Myocyte (in vitro differentiated cells): ENCODE measurements at places on chromosomes 5 and 9. TPM values are rescaled to one million over a fixed set of nuclear protein-coding genes. Genes with fewer than 3 reads are reported as not detected.

DNA sequence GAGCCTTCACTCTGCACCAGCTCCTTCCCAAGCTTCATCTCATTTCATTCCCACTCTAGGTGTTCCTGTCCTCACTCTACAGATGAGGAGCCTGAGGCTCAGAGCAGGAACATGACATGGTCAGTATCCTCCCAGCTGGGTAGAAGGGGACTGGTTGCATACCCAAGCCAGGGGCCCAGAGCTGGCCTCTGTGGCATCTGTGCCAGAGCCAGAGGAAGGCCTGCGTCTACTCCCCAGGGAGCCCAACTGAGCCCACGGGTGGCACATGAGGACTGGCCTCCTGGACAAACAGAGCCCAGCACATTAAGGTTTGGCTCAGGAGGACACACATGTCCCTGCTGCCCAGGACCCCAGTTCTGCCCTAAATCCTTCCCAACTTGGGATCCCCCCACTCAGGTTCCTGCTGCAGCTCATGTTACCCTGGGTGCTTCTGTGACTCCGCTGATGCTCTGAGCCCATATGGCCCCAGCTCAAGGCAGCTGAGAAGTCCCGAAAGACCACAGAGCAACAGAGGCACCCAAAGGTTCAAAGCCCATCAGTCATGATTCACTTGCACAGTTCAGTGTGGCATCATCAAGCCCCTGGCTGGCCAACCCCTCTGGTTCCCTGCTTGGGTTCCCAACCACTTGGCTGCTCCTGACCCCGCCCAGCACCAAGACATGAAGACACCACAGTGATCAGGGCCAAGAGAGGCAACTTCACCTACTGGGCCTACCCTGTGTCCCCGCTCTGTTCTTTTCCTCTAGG lies 8.5 kb upstream of the NEURL1B start:
- no peak for DNase-seq

GRCh38 chr9:78399153-78399552 lies 102.2 kb downstream of the PSAT1 start:
- DNase-seq = no peak

GRCh38 chr5:97624886-97625285 lies 441.8 kb upstream of the RIOK2 start:
- no peak for DNase-seq

- no peak for DNase-seq
Measured at GRCh38 chr5:74257060-74257527, 383.4 kb downstream of the ENC1 start.

DNA sequence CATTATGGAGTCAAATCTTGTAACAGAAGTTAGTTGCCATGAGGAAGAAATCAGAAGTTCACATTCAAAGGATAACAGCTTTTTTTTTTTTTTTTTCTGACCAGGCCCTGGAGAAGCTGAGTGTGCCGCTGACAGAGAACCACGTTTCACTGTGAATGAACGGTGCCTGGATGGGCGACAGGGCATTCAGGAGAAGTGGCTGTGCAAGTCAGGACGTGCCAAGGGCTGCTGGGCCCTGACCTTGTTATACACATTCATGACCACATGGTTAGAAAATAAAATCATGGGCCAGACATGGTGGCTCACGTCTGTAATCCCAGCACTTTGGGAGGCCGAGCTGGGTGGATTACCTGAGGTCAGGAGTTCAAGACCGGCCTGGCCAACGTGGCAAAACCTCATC lies 91.6 kb downstream of the ANKH start:
- no peak for DNase-seq

DNA sequence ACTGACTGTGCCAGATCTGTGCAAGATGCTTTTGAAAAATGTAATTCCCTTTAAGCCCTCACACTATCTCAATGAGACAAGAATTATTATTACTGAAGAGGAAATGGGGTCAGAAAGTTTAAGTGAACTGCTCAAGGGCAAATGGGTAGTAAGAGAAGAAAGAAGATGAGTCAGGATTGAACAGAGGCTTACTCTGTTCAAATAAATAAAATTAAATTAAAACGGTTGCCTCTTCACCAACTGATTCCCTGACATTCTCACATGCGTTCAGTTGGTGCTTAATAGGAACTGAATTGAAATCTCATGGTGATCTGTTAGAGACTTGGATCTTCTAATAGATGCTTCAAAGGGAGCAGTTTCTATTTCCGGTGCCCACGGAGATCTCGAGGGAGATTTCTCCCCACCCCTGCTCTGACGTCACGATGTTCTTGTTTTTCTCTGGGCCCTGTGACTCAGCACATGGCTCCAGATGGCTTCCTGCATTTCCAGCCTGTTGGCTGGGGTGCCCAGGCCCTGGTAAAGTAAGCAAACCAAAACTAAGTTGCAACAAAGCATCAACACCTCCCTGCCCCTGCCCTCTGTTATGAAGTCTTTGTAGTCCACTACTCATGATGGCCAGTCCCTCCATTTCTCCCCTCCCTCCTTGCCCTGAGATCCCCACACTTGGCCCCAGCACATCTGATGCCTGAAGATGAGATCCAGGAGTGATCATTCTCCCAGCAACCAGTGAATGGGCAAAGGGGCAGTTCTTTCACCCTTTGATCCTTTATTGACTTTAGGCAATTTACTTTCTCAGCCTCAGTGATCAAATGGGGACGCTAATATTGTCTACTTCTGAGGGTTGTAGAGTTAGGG lies 106.1 kb upstream of the CPEB4 start:
- peak; percentile 92 for DNase-seq

- no peak for DNase-seq
Measured at GRCh38 chr5:159230657-159231056, 21.3 kb upstream of the RNF145 start.

DNA sequence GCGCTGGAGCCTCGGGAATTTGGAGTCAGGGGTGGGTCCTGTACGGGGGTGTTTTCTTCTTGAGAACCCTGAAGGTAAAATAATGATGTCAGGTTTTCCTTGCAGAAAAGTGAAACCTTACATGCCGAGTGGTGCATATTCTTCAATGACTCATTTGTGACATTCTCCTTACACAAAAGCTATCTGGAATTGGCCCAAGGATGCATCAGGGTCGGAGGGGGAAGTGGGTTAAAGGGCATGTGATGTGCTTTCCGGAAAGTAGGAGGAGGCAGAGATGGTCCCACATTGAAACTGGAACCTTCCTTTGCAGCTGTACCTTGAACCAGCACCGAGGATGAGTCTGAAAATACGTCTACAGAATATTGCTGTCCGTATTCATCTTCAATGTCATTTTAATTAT lies 411.2 kb upstream of the IRX4 start:
- no peak for DNase-seq

DNA sequence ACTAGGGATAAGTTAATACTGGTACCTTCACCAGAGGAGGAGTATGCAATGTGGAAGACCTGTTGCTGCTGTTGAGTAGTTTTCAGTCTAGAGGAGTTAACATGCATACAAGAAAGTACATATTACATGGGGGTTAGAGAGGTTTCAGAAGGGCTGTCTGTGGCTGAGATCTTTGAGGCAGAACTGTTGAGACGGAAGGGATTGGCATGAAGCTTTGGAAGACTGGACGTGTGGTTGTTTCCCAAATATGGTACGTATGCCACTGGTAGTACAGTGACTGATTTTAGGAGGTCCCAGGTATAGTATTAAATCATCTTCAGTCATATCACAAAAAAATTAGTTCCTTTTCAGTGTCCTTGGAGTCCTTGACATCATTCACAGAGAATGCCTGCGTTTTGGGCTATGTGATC lies 17.6 kb downstream of the TNFAIP8 start:
- no peak for DNase-seq

- DNase-seq = no peak
Measured at GRCh38 chr5:72991394-72991793, 35.6 kb downstream of the FCHO2 start.

DNA sequence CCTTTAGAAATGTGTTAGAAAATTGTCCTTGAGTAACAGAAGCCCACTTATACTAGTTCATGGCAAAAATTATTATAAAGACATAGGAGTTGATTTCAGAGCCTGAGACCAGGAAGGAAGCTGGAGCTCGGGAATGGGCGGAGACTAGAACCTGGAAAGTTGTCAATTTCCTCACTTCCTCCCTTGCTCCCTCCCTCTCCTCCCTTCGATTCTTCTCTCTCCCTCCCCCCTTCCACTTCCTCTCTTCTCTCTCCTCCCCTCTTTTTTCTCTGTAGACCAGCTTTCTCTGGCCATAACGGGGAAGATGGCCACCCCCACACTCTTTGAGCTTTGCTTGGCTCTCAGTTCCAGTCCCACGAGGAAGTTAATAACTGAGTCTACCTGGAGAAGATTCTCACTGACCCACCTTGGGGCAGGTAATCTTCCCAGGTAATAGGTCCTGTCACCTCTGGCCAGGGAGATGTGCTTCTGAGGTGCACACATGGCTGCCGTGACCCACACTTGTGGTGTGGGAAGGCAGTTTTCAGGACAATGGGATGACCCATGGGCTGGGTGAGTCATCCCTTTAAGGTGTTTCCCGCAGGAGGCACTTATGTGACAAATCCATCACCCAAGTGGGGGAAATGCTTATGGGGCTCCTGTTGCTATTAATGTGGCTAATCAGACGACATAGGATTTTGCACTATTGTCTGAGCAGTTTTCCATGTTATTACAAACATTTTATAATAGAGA lies 78.7 kb downstream of the HSPA4 start:
- DNase-seq = no peak

DNA sequence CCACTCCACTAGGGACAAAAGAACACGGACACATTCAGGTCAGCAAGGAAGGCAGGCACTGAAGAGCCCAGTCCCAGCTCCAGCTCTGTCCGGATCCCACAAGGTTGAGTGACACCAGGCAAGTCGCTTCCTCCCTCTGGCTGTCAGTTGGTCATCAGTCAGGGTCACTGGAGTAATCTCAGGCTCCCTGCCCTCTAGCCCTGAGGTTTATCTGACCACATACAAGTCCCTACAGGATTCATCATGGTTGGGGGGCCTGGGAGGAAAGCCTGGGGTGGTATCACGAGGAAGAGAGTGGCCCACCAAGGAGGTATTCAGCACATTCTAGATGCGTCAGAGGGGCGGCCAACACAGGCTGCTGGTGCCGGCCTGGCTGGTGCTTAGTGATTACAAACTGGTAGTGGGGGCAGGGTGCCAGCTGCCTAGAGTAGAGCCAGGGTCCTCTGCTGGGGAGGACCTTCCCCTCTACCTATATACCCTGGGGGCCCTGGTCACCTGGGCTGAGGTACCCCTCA lies 81.5 kb downstream of the SHB start:
- no peak for DNase-seq

DNA sequence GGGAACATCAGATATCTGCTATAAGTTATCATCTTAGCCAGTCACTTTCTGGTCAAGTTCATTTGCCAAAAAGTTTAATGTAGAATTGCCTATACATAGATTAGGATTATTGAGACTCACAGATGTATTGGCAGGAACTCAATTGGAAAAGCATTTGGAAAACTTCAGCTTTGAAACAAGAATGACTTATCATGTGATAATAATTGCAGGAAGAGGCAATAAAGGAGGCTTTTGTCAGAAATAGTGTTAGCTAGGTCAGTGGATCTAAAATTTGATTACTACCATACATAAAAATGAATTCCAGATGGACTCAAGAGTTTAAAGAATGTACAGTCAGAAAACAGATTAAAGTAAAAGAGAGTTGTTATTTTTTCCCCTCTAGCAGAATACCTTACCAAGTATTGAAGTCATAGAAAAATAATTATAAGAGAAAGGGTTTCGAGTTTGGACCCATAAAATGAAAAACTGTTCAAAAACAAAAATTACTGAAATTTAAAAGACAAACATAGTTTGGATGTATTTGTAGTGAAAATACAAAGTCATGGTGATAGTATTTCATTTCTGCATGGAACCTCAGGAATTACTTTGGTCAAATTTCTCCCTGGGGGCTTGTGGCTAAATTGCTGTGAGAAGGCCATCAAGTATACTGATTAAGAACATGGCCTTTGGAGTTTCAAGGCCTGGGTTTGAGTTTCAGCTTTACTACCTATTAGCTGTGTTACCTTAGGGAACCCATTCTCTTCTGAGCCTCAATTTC lies 159.9 kb downstream of the TMEM38B start:
- DNase-seq = no peak

- DNase-seq = no peak
Measured at GRCh38 chr9:105757496-105758251, 63.3 kb downstream of the TMEM38B start.

- no peak for DNase-seq
Measured at GRCh38 chr9:129333617-129334104, 155.6 kb upstream of the IER5L start.

DNA sequence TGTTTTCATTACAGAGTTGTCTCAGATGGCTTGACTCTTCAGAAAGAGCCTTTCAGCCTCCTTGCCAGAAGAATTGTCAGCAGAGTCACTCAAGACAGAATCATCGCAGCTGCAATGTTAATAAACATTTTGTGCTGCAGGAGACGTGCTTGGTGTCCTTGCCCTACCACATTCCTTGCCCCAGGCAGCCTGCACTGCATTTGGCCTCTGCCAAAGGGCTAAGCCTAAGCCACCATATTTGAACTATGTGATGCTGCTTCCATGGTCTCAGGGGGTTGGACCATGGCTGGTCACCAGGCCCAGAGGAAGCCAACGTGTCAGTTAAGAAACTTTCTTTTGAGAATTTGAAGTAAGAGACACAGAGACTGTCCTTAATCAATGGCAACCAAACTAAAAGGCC lies 145.4 kb downstream of the ACTL7B start:
- no peak for DNase-seq

DNA sequence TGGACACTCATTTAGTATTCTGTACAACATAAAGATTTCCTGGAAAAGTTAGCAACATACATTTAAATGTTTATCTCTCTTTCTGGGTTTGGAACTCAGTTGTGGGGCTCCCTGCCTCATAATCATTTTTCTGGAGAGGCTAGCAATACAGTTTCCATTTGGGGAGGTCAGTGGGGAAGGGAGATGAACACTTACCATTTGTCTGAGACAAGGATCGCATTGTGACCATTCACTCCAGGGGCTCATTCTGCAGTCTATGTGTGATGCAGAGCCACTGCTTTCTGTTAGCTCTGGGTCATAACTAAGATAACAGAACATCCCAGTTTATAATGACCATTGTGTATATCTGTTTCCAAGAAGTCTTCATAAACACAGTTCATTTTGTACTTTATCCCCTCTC lies 22.4 kb downstream of the C9 start:
- DNase-seq = no peak

- DNase-seq = peak; percentile 67
Measured at GRCh38 chr9:87950765-87951488, 23.4 kb downstream of the CDK20 start.

- DNase-seq = no peak
Measured at GRCh38 chr9:82597241-82598203, 465.4 kb downstream of the RASEF start.

The WDR38 gene
- total RNA-seq = 0.16 TPM in 1 of 2 replicates, not detected in the other

The ADGRD2 gene
- total RNA-seq = not detected in 2 replicates

The OR1N1 gene
- total RNA-seq = not detected in 2 replicates

The PCDHGB3 gene
- total RNA-seq = 1.8 TPM in 2 replicates
